ENCODE measurements at places on chromosomes 13 and 19.

GRCh38 chr13:93670866-93671265 lies 444.3 kb downstream of the GPC6 start:
- no peak for DNase-seq

- no peak for DNase-seq
Observed at GRCh38 chr19:10920781-10921180, 7.7 kb downstream of the YIPF2 start.

DNA sequence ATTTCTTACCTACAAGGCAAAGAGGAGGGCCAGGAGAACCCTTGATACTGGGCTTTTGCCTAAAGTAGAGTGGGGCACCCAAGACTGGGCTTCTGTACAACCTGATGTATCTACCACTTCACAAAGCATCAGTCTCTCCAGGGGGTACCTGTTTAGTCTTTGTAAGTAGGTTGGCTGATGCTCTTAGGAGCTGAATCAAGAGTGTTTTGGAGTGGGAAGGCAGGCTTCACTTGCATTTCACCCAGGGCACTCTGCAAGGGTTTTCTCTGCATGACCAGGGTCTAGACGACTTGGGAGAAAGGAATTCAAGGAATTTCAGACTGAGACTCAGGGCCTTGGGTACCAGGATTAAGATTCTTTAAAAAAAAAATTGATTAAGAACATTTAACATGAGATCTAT lies 361.5 kb downstream of the RFC3 start:
- no peak for DNase-seq

- no peak for DNase-seq
Observed at GRCh38 chr19:28519952-28520861, 692.7 kb downstream of the UQCRFS1 start.

GRCh38 chr13:27128825-27129627 lies 42.6 kb downstream of the USP12 start:
- no peak for DNase-seq

- no peak for DNase-seq
Observed at GRCh38 chr19:13077240-13077639, 25.4 kb downstream of the LYL1 start.

DNA sequence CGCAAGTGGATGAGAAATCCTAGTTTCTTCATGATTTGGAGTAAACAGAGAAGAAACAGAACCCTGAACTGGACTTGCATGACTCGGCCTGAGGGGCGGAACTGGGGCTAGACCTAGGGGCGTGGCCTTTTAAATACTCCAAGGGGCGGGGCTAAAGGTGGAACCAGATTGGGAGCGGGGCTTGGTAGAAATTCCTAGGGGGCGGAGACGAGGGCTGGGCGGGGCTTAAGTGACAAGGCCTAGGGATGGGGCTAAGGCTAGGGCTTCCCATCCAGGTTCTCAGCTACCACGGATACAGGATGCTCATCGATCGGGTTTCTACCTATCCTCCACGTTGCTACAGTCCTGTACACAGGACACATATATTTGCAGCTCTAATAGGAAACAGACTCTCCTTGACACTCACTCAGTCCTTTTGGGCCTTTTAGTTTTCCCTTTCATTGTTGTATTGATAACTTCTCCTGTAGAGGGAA lies 372 bp upstream of the ZNF699 start:
- peak; percentile 91 for DNase-seq

All from WTC11 (cell line).